Hematopoietic multipotent progenitor cell treated with erythropoietin and hydrocortisone succinate and interleukin-3 and kit ligand, for 6 days (in vitro differentiated cells): ENCODE measurements at places on chromosomes 6 and 20.
A peak's percentile ranks its signal among the peaks of the same experiment; 100 is the strongest.

DNA sequence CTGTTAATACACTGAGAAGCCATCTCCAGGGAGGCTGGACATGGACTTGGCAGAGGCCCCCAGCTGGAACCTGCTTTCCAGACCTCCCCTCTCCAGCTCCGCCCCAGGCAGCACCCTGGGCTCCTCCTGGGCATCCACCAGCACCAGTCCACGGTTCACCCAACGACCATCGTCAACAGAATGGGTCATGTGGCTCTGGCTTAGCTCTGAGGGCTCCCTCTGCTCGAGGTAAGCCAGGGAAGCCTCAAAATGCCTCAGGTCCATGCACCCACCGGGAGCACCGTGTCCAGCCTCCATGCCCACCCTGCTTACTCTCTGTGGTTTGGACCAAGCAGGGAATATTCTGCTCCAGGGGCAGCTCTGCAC is 40.5 kb downstream of the WDR27 start:
- DNase-seq, result no peak

- DNase-seq, result no peak
Measured at GRCh38 chr6:44529146-44529905, 141.8 kb downstream of the CDC5L start.

- DNase-seq, result no peak
Measured at GRCh38 chr6:25297039-25297441, 17.9 kb downstream of the CARMIL1 start.

DNA sequence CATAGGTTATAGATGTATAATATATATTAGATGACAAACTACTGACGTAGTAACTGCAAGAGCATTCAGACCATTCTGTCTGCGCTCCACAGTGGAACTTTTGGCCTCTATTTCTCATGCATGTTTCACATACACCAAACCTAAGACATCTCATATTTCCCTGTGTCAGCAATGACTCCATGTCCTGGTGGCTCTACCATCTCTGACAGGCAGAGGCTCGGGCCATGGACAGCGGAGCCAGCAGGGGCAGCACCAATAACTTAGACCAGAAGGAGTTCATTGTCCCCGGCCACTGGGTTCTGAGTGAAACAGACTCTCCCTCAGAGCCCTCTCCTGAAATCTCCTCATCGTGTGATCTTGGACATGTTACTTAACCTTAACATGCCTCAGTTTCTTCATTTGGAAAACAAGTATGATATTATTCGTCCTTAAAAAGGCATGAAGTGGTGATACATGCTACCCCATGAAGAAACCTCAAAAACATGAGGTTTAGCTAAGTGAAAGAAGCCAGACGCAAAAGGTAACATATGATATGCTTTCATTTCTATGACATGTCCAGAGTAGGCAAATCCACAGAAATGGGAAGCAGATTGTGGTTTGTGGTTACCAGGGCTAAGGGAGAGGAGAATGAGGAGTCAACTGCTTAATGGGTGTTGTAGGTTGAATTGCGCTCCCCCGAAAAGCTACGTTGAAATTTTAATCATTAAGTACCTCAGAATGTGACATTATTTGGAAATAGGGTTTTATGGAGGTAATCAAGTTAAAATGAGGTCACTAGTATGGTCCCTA is 564.0 kb upstream of the JARID2 start:
- DNase-seq, result peak; percentile 45

GRCh38 chr6:44339763-44340625 is 2.5 kb upstream of the SPATS1 start:
- no peak for DNase-seq

DNA sequence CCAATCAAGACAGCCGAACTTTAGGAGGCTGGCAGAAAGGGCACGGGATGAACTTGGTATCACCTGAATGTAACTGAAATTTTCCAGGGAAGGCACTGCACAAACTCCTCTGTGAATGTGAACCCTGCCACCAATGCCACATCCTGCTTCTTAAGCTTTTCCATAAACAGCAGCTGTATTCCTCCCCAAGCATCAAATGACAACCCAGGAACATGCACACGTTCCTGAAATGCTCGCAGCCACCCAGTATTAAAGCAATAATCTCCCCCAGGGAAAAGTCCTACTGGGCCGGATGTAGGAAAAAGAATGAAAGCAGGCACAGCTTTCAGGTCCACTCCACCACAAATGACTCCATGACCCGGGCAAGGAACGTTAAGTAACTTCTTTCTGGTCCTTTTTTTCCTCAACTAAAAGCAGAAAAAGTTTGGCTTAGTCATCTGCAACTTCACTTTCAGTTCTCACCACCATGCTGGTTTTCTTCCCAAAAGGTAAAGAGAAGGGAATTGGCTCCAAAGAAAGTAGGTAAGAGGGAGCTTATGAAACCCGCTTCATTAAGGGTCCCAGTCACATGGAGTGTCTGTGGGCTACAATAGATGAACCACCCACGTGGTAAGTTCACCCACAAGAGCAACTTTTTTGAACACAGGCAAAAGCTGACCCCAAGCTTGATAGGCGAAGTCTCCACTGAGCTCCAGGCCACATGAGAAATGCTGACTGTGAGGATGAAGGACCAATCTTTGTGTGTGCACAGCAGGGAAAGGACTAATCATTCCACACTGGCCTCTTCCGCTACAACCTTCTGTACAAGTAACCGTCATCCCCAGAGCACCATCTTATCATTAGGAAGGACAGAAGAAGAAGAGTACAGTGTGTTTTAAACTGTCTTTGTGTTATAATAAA is 90.1 kb downstream of the HIVEP2 start:
- DNase-seq, result no peak

GRCh38 chr6:80523010-80523409 is 416.5 kb downstream of the BCKDHB start:
- no peak for DNase-seq

DNA sequence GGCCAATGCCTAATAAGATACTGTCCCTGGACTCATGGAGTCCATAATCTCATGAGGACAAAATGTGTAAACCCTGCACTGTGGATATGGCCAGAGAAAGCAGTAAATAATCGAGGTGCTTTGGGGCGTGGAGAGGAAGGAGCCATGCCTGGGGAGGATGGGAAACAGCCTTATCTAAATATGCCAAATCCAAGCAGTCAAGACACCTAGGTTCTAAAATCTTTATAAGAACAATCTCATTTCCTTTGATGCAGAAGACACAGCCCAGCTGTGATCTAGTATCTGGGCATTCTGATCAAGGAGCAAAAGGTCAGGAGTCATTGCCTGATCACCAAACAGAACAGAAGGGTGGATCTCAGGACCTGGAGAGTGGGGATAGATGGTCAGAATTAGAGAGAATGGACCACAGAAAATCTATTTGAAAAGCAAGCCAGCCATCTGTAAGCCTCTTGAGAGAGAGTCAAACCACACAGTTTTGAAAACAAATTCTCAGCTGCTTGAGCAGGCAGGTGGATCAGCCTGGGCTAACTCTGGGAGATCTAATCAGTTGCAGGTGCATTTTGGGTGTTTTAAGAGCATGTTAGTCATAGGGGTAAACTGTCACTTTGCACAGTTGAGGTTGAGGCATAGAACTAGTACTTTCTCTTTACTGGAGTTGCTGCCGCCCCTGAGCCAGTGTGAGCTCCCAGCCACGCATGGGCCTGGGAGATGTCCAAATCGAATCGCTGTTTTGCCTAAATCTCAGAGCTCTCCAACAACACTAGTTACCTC is 130.8 kb upstream of the TNFAIP3 start:
- DNase-seq, result no peak

- DNase-seq, result peak; percentile 84
Measured at GRCh38 chr20:8722277-8722928, 346.5 kb upstream of the PLCB4 start.

DNA sequence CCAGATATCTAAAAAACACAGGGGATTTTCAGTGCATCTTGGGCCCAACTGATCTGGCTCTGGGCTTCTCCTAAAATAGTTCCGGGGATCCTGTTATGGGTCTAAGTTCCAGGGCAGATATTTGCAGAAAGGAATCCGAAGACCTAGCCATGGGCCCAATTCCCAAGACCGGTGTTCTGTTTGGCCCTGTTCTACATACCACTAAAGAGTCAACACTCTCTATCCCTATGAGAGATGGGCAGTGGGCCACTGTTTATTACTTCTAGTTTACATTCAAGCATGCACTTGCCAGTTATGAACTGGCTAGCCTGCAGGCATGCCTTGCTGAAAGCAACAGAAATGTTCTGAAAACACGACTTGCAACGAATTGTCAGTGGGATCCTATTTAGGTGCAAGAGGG is 87.4 kb upstream of the PLCB4 start:
- DNase-seq, result no peak

GRCh38 chr6:170074435-170074834 is 216.4 kb downstream of the DLL1 start:
- no peak for DNase-seq

DNA sequence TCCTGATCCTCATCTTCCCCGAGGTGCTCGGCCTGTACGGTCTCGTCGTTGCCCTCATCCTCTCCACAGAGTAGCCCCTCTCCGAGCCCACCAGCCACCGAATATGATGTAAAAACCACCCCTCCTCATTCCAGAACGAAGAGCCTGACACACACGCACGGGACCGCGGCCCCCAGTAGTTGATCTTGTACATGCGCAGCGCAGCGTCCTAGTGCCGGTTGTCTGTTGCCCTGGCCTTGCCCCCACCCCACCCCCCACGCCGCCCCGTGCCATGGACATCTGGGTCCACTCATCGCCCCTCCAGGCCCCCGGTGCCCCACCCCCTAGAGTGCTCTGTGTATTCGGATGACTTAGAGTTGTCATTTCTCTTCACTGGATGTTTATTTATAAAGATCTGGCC is 5.2 kb upstream of the PRPH2 start:
- no peak for DNase-seq

DNA sequence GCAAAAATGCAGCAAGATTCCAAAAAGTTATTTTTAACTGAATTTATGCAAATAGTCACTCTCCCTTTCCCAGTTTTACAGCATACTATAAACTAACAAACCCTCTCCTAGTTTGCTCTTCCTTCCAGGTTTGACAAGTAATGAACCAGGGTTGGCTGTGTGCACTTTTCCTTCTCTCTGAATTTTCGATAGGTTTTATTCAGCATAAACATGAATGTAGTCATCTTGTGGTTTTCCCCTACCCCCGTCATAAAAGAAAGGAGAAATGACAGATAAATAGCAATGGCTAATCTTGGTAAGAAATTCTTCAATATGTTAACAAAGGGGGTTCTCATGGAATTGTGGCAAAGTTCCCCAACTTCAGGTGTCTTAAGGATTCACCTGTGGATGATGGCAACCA is 26.3 kb downstream of the PRDM1 start:
- DNase-seq, result peak; percentile 7
